Cerebellum (tissue), 4 donors: ENCODE measurements at places on chromosomes 3 and 15. TPM values are rescaled to one million over a fixed set of nuclear protein-coding genes. Genes with fewer than 3 reads are reported as not detected.

ACTC1 gene
- 4.7 TPM for total RNA-seq

TM4SF1 gene
- 22.4 TPM for total RNA-seq

- no peak for DNase-seq
Observed at GRCh38 chr3:132625613-132626012, 28.5 kb downstream of the ACKR4 start.

DNA sequence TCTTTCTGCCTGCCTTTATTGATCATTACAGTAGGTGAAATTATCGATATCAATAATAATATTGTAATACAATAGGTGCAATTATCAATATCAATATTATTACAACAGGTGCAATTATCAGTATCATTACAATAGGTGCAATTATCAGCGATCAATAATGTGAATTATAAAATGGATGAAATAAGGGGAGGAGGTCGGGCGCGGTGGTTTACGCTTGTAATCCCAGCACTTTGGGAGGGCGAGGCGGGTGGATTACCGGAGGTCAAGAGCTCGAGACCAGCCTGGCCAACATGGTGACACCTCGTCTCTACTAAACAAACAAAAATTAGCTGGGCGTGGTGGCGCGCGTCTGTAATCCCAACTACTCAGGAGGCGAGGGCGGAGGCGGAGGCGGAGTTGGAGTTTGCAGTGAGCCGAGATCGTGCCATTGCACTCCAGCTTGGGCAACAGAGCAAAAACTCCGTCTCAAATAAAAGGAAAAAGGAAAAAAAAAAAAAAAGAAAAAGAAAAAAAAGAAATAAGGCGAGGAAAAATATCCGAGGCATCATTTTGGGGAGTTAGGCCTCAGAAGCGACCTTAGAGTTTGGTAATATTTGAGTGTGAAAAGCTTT, 611 bp upstream of the BNIP2 start:
- no peak for DNase-seq

- no peak for DNase-seq
Observed at GRCh38 chr3:193794002-193794881, 201.2 kb downstream of the OPA1 start.

RETNLB gene
- total RNA-seq = not detected
